Right lung (tissue), 10 donors: ENCODE measurements at places on chromosomes 1 and 21.

- no peak for DNase-seq
Measured at GRCh38 chr1:53942127-53942957, 3.2 kb downstream of the IFT25 start.

GRCh38 chr1:59638231-59638711 lies 176.5 kb upstream of the HOOK1 start:
- peak; percentile 36 for DNase-seq

- peak; percentile 20 for DNase-seq
Measured at GRCh38 chr1:246566813-246567645, 773 bp downstream of the CNST start.

GRCh38 chr1:41613689-41614574 lies 129.4 kb upstream of the EDN2 start:
- peak; percentile 57 for DNase-seq

GRCh38 chr1:154405747-154406571 lies 816 bp downstream of the IL6R start:
- no peak for DNase-seq

DNA sequence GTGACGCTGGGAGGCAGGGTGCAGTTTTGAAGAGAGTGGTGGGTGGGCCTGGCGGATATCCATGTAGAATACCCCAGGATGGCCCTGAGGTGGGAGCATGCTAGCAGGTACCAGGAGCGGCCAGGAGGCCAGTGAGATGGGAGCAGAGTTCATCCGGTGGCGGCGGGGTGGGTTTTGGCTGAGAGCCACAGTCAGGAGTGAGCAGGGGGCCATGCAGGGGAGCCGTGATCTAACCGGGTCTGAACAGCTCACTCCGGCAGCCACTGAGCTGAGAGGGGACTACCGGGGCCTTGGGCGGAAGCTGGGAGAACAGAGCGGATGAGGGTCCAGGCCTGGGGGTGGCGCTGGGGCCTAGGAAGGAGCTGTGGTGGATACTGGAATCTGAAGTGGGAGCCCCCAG lies 47.6 kb upstream of the LRP8 start:
- no peak for DNase-seq

GRCh38 chr1:152870831-152871730 lies 7.0 kb upstream of the SMCP start:
- no peak for DNase-seq
